Lower leg skin (tissue), 4 donors: ENCODE measurements at places on chromosomes 1 and 21. TPM values are rescaled to one million over a fixed set of nuclear protein-coding genes. Genes with fewer than 3 reads are reported as not detected.

The OR2AK2 gene
- total RNA-seq, result not detected

The CASQ1 gene
- not detected for total RNA-seq

The ENTREP3 gene
- total RNA-seq, result 14.6 TPM

The RGS1 gene
- total RNA-seq, result 23.9 TPM

The LEMD1 gene
- total RNA-seq, result not detected

The HAPLN2 gene
- total RNA-seq, result not detected

The LIN28A gene
- total RNA-seq, result not detected

The CR1L gene
- total RNA-seq, result not detected

The CELA2A gene
- not detected for total RNA-seq

The NBPF12 gene
- 11.1 TPM for total RNA-seq

The EXOSC10 gene
- total RNA-seq, result 75.9 TPM

The CYYR1 gene
- 16.4 TPM for total RNA-seq

The GJB3 gene
- 211 TPM for total RNA-seq

The CD247 gene
- 0.58 TPM for total RNA-seq

The VASH2 gene
- 0.37 TPM for total RNA-seq

The AKT3 gene
- total RNA-seq, result 8.6 TPM

The TTC13 gene
- total RNA-seq, result 6.6 TPM

The EFNA1 gene
- total RNA-seq, result 172 TPM
